BE2C (cell line): ENCODE measurements at places on chromosomes 16 and 17.

- DNase-seq: no peak
Measured at GRCh38 chr17:56897646-56898424, 16.0 kb downstream of the TRIM25 start.

DNA sequence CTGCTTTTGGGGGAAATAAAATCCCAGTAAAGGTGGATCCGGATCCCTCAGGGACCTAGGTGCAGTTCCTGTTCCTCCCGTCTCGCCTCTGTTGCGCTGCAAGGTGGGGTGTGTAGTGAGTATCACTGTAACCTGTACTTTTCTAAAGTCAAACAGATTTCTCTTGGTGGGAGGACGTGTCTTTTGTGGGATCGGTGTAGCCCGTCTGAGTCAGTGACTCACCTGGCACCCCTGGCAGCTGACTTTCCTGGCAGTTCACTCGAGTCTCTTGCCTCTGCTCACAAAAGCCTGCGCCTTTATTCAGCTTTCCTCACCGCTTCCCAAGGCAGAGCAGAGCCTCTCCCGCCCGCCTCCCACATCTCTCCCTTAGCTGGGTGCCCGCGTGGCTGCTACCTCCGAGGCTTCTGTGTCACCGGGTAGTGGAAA, 85.7 kb downstream of the CMIP start:
- no peak for DNase-seq

- peak; percentile 39 for DNase-seq
Measured at GRCh38 chr17:42686520-42687128, 4.3 kb downstream of the CNTNAP1 start.

GRCh38 chr17:9906616-9907015, 1.5 kb upstream of the RCVRN start:
- no peak for DNase-seq

GRCh38 chr17:80981062-80981902, 10.4 kb upstream of the CHMP6 start:
- DNase-seq: peak; percentile 63

- no peak for DNase-seq
Measured at GRCh38 chr17:4678448-4679026, 25.4 kb downstream of the PELP1 start.

DNA sequence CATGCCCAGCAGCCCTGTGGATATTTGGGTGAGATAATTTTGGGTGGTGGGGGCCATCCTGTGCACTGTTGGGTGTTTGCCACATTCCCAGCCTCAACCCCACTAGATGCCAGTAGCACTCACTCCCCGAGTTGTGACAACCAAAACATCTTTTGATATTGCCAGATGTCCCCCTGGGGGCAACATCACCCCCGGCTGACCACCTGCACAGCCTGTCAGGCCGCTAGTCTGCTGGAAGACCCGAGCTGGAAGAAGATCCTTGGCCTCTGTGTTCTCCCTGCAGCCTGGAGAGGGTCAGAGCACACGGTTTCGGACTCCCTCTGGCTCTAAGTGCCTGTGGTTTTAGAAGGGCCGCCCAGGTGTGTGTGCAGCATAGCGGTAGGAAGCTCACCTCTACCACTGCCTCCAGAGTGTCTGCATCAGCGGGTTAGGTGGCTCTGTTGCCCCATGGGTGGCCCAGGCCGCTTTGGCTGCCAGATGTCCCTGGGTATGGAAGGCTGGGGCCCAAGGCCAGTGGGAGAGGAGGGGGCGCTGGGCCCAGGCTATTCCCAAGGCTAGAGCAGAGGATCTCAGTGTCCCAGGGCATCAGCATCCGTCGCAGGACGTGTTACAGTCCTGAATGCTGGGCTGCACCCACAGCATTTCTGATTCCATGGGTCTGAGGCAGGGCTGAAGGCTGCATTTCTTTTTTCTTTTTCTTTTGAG, 195.8 kb upstream of the GSE1 start:
- DNase-seq: peak; percentile 19

- DNase-seq: no peak
Measured at GRCh38 chr17:77886387-77886728, 72.1 kb upstream of the TNRC6C start.

- no peak for DNase-seq
Measured at GRCh38 chr16:71626858-71627213, 852 bp downstream of the MARVELD3 start.

- no peak for DNase-seq
Measured at GRCh38 chr16:27341549-27341948, 27.8 kb downstream of the IL4R start.

- DNase-seq: no peak
Measured at GRCh38 chr17:81491761-81492160, 20.8 kb downstream of the ACTG1 start.

DNA sequence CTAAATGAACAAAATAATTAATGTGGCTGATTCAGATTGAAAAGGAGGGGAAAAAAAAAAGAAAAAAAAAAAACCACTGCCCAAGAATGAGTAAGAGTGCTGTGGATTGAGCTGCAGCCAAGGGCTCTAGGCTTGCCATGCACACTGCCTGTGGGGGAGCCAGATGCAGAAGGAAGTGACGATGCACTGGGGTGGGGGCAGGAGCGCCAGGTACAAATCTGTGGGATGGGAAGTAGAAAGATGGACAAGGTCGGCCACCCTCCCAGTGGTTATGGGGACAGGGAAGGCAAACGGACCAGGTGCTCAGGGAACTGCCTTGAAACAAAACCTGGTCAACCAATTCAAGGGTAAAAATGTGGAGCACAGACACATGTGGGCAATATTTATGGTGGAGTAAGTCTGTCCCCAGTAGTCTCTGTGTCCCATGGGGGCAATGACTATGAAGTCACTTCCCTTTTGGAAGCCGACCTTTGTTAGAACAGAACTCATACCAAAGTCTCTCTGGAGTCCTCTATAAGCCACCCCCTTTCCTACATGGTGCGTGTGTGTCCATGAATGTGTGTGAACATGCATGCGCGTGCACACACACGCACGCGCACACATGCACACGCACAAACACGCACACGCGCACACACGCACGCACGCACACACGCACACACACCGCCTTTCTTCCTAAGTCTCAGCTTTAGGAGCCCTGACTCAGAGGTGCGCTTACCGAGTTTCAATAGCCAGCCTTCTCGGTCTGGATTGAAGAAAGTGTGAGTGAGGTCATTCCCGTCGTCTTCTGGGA, 84.3 kb downstream of the CYTH1 start:
- DNase-seq: no peak

GRCh38 chr16:57697896-57698537, 3.4 kb downstream of the DRC7 start:
- no peak for DNase-seq

DNA sequence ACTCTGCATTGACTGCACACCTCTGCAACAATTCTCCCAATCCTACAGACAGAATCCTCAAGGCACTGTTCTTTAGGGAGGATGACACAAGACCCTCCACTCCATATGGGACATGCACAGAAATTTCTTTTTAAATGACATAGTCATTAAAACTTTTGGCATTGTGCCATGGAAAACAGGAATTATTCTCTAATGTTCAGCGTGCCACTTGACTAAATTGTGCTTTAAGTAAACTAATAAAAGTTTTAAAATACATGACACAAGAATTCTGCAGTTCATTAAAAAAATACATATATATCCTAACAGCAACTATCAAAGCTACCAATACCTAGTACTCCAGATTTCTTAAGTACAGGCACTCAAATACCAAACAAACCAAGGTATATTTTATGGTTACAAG, 16.0 kb downstream of the CEP112 start:
- DNase-seq: no peak

- DNase-seq: no peak
Measured at GRCh38 chr16:9091867-9092281, 430 bp downstream of the HAPSTR1 start.

GRCh38 chr16:67265834-67266233, 13.5 kb upstream of the PLEKHG4 start:
- DNase-seq: no peak
